ENCODE measurements at places on chromosomes 12 and 14.

DNA sequence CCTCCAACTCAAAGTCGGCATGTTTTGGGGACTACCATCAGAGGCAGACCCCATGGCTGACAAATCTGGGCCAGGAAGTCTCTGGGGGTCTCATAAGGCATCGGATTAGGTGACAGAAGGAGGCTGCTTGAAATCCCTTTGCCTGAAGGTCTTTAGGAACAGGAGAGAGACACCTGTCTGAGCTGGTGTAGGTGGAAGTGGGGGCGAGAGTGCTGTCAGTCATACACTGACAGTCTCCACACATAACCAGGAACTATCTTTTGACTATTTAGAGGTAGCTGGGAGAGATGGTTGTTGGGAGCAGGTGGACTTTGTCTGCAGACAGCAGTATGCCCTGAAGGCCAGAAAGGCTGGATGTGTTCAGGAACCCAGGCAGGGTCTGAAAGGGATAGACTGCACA, 98.7 kb downstream of the PRMT8 start:
- DNase-seq: no peak

GRCh38 chr14:100078997-100079725, 13.9 kb downstream of the EVL start:
- DNase-seq: no peak

DNA sequence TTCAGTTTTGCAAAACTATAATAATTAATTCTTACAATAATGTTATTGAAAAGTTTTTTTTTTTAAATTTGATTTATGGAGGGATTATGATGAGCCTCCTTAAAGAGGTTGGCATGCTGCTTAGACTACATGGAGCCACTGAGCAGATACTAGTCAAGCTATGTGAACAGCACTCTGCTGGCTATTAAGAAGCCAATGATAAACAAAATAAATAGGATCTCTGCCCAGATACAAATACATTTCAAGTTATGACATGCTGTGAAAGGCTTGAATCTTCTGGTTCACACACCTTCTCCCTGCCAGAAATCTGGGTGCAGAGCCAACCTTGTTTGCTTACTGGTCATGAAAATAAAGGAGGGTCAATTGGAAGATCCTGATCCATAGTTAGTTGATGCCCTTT, 107.4 kb upstream of the NAV3 start:
- no peak for DNase-seq

DNA sequence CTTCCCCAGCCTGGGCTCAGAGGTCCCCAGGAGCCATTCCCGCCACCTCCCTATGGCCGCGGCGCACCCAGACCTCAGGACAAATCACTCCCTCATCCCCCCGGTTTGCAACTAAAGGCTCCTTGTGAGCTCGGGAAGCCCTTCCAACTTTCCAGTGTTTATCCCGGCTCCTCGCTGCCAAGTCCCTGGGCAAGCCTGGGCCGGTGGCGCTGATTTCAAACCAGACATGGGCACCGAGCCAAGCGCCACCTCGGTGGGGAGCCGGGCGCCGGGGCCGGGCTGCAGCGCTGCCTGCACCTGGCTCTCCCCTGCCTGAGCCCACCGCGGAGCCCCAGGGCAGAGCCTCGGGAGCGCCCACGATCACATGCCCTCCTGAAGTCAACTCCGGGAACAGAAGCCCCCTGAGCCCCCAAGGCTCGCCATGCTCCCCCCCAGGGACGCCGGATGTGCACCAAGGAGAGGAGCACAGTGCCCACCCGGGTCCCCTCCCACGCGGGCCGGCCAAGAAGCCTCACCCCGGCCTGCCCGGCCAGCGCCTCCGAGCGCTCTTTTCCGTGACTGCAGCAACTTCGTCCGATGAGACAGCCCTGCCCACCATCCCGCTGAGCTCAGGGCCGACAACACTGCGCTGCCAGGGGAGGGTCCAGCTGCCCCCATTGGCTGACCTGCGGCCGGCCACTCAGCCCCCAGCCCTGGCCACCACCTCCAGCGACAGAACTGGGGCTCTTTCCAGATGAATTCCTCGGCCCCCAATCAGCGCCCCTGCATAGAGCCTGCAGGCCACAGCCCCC, 50.0 kb downstream of the NCOR2 start:
- DNase-seq: no peak

DNA sequence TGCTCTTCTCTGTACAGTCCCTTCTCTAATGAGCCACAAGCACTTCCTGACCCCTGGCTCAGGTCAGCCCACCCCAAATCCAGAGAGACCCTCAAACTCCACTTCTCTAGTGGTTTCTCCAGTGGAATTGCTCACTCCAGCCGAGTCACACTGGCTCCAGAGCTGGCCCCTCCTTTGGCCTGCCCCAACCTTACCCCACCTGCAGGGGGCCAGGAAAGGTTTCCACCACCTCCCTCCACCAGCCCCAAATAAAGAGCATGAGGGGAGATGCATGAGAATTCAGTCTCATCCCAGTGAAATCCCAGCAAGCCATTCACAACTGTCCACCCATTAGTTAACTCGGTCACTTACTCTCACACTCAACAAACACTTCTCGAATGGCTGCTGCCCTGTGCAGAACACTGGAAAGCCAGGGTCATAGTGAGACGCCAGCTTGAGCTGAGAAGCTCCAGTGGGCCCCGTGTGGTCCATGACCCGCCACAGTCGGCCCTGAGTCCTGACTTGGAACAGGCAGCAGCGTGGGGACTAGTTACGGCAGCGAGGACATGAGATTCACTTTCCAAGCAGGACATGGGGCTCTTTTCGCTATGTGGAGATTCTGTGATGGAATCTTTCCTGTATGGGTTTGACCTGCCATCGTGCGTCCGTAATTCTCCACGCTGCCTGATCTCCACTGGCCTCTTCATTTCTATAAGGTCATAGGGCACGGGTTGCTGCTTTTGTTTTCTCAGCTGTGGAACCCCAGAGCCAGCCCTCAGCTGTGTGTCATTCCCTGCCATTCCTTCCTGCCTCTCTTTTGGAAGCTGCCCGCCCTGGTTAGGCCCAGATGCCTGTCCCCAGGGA, 44.2 kb downstream of the SLC6A12 start:
- no peak for DNase-seq

DNA sequence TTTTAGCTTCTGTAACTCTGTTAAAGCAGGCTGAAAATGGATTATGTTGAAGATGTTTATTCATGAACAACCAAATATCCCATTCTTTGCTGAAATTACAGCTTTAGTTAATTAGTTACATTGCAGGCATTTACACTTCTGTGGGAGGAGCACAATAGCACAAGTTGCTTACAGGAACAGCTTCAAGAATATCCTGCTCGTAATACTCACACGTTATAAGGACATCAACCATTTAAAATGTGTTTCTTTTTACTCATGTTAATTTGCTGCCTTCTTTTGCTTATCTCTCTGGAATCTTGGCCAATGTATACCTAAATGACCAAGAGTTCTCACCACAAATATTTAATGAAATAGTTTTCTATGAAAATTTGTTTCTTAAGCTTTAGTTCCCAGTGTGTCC, 305.2 kb upstream of the SYT1 start:
- no peak for DNase-seq

DNA sequence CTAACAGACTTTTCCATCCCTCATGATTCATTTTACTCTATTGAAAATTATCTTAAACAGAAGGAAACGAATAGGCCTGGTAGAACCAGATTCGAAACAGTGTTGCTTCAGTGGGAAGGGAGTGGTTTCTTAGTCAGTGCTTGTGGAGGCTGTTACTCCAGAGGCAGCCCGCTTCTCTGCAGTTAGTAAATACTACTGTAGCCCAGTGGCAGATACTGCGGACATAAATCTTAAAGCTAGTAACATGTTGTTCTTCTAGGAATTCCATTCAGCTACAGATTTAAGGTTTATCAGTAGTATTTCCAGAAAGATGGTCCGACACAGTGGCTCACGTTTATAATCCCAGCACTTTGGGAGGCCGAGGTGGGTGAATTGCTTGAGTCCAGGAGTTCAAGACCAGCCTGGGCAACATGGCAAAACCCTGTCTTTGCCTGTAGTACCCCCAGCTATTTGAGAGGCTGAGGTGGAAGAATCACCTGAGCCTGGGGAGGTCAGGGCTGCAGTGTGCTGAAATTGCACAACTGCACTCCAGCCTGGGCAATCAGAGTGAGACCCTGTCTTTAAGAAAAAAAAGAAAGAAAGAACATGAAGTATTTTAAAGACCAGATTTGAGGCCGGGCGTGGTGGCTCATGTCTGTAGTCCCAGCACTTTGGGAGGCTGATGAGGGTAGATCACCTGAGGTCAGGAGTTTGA, 45.9 kb downstream of the DIP2B start:
- DNase-seq: no peak

DNA sequence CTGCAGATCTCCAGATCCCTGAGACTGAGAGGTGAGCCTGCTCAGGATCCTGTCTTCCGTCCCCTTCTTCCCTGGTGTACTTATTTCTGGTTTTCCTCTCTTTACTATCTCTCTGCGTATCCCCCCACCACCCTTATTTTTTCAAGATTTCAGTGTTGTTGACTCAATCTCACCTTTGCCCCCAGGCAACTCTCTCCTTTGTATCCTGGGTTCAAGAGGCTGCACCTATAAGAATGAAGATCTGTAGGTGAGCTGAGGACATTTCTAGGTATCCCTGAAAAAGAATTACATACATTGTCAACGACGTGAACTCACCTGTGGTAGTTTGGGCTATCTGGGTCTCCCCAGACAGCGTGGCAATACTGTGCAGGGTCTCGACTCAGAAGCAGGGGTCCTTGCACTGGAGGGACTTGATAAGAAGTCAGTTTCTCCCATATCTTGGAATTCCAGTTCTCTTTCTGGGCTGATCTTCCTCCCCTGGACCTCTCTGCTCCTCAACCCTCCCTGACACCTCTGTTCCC, 659 bp downstream of the CIROP start:
- DNase-seq: no peak

DNA sequence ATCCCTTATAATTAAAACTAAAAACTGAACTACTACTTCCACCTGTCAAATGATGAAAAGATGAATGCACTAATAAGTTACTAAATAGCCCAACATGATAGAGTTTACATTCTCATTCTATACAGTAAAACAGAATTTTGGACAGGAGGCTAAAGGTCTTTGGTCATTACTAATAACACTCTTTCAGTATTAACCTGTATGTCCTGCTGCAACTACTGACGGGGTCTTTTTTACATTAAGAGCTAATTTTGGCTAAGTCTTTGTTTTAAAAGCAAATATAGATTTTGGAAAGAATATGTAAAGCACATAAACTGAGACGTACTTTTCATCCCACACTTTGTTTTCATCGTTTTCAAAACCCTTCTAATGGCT, 175.4 kb upstream of the CDKN3 start:
- no peak for DNase-seq

DNA sequence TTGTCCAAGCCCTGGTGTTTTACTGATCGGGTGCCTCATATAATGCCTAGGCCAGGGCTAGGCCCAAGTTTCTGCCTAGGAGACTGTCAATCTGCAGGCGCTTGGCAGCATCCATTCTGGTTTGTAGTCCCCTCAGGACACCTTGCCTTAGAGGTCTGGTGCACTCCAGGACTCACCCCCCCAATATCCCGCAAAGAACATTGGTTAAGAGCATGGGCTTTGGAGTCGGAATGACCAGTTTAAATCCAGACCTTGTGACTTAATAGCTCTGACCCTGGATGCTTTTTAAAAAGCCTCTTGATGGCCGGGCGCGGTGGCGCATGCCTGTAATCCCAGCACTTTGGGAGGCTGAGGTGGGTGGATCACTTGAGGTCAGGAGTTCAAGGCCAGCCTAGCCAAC, 60.0 kb downstream of the GALNT16 start:
- DNase-seq: no peak

DNA sequence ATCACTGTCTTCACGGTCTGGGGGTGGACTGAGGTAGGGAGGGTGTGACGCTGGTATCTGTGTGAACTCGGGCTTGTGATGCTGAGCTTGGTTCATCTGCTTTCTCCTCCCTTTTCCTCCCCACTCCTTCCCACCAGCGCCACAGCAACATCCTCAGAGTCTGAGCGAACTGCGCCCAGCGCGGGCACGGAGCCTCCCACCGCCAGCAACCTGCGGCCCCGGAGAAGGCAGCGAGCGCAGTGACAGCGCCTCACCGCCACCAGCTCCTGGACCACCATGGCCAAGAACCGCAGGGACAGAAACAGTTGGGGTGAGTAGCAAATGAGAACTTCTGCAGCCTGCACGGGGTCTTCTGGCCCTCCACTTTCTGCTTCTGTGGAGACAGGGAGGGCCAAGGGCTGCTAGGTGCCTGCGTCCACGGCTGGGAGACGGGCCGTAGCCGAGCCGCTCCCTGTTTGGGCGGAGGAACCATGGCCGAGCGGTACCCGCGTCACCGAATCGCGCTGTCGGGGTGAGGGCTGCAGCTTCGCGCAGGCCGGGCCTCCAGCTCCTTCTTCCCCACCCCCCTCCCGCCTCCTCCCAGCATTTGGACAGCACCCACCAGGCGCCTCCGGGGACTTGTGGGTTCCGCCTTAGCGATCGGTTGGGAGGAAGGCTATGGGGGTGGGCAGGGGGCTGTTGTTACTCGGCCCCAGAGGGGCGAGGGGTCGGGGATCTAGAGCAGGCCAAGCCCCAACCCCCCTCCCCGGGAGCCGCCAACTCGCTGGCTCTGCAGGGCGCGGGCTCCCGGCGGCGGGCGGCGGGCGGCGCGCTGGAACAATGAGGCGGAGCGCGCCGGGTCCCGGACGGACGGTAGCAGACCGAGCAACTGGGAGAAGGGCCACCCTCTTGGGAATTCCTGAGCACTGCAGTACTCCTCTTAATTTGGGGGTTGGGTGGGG, at the start of gene ATL1:
TSS of gene ATL1 (plus strand) at position 156 of the 941 bp plus-strand sequence. CDS start at position 277, 121 bp downstream.
- DNase-seq: peak; percentile 39

DNA sequence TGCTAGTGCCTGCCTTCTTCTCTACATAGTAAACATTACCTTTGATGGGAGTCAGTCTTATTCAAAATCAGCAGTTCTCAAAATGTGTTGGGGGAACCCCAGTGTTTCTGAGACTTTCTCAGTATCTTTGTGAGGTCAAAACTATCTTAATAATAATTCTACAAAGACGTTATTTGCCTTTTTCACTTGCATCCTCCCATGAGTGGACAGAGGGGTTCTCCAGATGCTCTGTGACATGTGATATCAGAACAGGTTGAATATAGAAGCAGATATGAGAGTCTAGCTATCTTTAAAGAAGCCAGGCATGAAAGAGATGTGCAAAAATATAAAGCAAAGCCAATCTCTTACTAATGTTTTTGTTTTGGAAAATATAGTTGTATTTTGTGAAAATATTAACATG, 144.7 kb downstream of the KTN1 start:
- no peak for DNase-seq

GRCh38 chr14:99199846-99200653, 71.9 kb downstream of the BCL11B start:
- DNase-seq: no peak

DNA sequence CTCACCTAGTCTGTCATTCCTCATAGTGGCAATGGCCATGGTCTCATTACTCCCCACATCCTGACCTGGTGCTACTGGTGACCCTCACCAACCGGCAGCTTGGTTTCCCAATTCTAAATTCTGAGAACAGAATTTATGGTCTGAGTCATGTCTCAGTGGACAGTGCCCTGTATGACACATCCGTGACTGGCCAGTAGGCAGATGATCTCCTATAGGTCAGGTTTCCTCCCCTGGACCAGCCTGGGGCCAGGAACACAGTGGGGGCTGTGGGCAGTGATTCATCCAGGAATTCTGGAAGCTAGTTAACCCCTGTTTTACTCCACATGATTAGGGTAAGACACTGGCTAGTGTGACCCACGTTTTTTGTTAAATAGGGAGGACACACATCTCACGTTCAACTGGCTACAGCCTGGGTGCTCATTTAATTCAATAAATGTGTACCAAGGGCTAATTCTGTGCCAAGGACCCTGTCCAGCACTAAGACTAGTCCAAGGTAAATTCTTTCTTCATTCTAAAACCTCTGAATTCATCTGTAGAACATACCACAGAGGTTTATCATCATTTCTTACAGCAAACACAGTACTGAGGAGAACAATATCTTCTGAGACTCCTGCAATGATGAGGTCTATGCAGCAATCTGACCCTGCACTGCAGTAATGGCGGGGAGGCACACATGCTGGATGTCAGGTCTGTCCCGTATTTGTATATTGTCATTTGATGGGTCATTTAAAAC, 249.6 kb upstream of the TBX3 start:
- no peak for DNase-seq
